MG63 (cell line): ENCODE measurements at places on chromosomes 6 and 20. TPM values are rescaled to one million over a fixed set of nuclear protein-coding genes. Genes with fewer than 3 reads are reported as not detected.

DNA sequence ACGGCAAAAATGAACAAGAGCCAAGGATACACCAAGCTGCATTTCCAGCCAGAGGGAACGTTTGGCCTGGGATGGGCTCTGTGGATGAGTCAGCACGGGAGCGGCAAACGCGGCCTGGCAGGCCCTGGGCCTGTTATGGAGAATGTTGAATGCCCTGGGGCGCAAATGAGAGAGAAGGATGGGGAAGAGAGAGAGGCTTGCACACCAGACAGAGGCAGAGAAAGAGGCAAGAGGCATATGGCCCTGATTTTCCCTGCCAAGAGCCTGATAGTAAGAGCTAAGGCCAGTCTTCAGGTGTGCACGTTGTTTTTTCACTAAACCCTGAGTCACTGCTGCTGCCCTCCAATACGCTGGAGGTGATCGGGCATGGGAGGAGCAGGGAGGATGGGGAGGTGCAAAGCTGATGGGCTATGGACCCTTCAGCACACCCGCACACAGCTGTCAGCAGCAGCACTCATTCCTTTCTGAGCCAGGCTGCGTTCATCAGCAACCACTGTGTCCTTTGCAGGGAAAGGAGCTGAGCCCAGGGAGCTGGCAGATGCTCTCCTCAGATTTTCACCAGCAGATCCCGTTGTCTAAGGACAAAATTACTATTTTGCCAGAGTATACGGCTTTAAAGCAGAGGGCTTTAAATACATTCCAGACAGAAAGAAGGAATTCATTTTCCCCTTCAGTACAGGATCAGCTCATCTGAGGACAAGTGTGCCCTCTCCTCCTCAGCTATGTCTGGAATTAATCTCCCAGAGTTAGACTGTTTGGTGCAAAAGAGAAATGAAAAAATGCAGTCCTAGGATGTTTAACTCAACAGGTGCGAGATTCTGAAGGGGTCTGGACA lies 61.7 kb upstream of the SLC22A23 start:
- peak; percentile 87 for DNase-seq

GRCh38 chr6:168414336-168415097 lies 26.5 kb upstream of the SMOC2 start:
- peak; percentile 79 for DNase-seq

- no peak for DNase-seq
These were observed 63.6 kb downstream of the GCLC start for GRCh38 chr6:53481323-53481722.

Gene NRSN1
- total RNA-seq = not detected in 2 replicates

- DNase-seq = no peak
These were observed 278.2 kb downstream of the CDC5L start for GRCh38 chr6:44665683-44666082.

GRCh38 chr6:147022041-147022440 lies 182.2 kb upstream of the STXBP5 start:
- DNase-seq = no peak

Gene CD83
- total RNA-seq = 0.89 and 2.2 TPM in 2 replicates

Gene FAM83C
- total RNA-seq = not detected in 2 replicates

- no peak for DNase-seq
These were observed 27.6 kb downstream of the HCK start for GRCh38 chr20:32079655-32080109.

Gene PLA2G7
- not detected in 2 replicates for total RNA-seq

GRCh38 chr6:161443848-161444247 lies 170.0 kb upstream of the AGPAT4 start:
- peak; percentile 90 for DNase-seq

- no peak for DNase-seq
These were observed 355.1 kb downstream of the HAO1 start for GRCh38 chr20:7585126-7585679.

Gene MDFI
- total RNA-seq = not detected in 2 replicates

Gene C4B
- 0.26 and 0.81 TPM in 2 replicates for total RNA-seq

DNA sequence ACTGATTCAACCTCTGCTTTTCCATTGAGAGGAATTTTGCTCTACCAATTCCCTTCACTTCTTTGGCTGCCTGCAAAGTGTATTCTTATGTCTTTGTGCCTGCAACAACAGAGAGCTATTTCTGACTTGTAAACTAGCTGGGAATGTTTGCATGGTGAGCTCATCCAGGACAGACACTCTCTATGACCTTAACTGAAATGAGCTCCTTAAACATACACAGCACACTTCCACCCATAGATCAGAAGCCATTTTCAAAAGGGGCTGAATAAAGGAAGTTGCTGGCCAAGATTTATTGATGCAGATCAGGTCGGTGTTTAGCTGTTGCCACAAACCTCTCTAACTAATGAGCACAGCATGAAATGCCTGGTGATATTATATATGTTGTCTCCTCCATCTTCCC lies 377.7 kb downstream of the BTBD9 start:
- peak; percentile 62 for DNase-seq

Gene CHRNA4
- total RNA-seq = not detected in 2 replicates

Gene TBX18
- 16.4 and 31.6 TPM in 2 replicates for total RNA-seq

Gene PRSS35
- 0.72 and 1.2 TPM in 2 replicates for total RNA-seq

DNA sequence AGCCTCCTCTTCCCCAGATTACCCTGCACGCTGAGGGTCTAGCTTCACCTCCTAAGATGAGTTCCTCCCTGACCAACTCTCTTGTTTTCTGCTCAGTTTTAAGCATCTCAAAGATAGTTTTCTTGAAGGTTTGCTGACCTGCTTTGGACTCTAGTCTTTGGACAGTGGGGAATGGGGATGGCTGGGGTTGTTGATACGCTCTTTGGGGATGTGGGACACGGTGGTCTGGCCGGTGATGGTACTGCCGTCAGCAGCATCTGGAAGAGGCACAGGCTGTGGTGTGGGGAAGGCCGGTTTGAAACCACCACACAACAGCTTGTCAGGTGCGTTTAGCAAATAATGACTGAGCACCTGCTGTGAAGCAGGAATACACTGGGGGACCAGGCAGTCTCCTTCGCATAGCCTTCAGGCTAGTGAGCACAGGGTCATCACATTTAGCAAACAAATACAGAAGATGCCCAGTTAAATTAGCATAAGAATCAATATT lies 94.1 kb downstream of the TMEM242 start:
- DNase-seq = no peak

DNA sequence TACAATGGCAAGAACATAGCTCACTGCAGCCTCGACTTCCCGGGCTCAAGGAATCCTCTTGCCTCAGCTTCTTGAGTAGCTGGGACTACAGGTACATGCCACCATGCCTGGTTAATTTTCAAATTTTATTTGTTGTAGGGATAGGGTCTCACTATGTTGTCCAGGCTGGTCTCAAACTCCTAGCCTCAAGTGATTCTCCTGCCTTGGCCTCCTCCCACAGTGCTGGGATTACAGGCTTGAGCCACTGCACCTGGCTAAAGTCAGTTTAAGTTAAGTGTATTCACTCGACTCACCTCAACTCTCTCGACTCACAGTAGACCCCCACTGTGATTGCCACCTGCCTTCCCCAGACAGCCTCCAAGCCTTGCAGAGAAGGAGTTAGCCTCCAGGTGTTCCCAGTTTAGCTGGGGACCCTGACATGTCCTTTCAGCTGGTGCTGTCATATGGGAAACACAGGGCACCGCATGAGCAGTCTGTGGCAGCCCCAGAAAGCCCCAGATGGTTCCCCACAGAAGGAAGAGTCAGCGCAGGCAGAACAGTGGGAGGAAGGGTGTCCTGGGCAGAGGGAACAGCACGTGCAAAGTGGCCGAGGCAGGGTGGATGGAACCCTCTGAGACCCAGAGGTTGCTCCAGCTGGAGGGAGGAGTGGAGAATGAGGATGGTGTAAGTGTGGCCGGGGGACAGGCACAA lies 40.4 kb downstream of the CEBPB start:
- DNase-seq = no peak

Gene RIMS4
- 0.39 and 2.9 TPM in 2 replicates for total RNA-seq

Gene COL10A1
- total RNA-seq = not detected in 2 replicates

Gene OR2B6
- total RNA-seq = not detected in 2 replicates

GRCh38 chr6:22295145-22295544 lies 1.7 kb downstream of the PRL start:
- no peak for DNase-seq

Gene HFE
- 7.7 and 9.1 TPM in 2 replicates for total RNA-seq

Gene GTSF1L
- not detected in 2 replicates for total RNA-seq

DNA sequence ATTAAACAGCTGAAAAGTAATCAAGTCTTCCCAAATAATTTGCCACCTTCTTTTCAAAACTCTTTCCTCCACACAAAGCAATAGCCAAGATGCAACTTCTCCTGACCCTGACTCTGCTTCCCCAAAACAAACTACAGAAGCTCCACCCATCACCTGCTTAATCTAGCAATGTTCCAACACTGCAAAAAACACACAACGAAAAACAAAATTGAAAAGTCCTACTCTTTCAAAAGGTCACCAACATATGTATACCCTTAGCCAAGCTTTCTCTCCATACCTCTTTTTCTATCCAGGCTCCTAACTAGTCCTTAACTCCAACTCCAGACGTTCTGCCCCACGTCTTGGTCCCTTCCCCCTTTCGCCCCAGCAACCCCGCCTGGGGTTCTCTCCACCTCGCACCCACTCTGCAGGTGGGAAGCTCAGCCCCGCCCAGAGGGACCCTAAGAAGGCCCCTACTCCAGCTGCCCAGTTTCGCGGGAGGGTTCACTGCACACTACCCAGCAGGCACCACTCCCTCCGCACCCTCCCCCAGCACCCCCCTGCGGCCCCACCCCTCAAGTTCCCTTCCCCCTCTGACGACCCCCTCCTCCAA lies 717 bp downstream of the CSNK2A1 start:
- peak; percentile 5 for DNase-seq

DNA sequence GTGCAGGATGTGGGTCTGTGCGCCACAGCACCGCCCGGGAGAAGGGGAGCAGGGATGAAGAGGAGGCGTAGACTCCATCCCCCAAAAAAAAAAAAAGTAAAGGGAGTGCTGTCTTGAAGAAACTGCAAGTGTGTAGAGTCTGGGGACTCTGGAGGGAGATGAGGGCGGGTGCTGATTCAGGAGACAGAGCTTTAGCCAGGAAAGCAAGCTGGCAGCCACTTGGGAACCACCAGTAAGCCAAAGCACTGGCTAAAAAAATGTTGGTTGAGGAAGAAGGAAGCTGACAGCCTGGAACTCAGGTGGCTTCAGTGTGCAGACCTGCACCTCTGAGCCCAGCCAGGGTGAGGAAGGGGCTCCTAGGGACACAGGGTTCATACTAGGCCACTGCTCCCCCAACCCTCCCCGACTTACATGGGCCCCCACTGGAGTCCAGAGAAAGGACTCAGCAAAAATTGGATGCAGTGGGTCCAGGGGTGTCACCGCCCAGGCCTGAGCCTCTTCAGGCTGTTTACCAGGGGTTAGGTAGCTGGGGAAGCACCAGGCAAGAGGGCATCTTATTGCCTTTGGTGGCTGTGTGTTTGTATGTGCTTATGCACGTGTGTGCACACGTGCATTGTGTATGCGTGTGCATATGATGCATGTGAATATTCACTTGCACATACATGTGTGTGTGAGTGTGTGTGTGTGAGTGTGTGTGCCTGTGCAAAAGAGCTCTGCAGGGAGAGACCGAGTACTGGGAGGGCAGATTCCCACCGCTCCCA lies 153.5 kb upstream of the MLN start:
- DNase-seq = no peak

Gene ETV7
- 0.82 TPM in 1 of 2 replicates, not detected in the other for total RNA-seq

DNA sequence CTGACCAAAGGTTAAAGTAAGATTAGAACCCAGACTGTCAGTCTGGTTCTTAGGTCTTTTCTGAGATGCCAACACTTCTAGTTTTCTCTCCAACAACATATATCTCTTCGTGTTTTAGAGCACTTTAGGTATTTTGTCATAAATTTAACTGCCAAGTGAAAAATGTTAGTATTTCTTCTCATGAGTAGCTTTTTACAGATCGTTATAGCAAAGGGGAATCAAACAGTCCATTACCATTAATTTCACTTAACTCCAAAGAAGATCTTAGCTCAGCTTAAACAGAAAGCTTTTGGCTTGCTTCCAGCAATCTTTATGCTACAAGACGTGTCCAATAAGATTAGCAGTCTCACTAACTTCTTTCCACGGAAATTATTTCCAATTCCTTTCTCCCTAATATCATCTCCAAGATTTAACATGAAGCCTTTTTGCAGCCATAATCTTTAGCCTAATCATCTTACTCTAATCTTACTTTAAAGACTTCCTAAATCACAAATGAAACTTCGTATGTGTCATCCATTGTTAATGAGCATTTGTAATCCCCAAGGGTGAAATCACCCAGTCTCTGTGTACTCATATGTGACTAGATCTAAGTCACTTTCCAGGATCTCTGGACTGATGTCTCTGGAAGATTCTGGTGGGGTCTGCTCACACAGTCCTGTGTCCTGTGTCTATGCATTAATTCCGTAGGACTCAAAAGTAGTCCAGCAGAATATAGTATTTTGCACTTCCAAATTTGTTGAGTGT lies 38.7 kb downstream of the MOXD1 start:
- DNase-seq = no peak

DNA sequence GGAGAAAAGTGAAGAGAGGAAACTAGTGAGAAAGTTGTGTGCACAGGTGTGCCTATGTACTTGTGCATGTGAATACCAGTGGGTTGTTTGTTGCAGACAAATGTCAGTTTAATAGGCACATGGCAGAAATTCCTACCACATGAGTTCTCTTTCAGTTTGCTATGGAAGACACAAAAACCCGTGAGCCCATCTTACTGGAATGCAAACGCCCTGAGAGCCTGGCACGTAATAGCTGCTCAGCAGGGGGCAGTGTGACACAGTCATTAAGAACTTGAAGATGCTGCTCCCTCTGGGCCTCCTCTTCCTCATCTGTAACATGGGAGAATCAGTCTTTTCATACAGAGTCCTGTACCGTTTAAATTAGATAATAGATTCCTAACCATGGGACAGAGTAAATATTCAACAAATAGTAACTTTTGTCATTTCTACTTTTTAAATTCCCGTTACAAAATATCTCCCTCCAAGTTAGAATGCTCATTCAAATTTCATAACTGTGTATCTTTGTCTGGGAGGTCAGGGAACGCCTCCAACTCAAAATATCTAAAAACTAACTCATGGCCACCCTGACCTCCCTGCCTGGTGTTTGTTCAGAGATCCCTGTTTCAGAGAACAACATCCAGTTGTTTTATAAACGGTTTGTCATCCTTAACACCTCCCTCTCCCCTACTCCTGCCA lies 802.9 kb downstream of the MAFB start:
- DNase-seq = peak; percentile 80

DNA sequence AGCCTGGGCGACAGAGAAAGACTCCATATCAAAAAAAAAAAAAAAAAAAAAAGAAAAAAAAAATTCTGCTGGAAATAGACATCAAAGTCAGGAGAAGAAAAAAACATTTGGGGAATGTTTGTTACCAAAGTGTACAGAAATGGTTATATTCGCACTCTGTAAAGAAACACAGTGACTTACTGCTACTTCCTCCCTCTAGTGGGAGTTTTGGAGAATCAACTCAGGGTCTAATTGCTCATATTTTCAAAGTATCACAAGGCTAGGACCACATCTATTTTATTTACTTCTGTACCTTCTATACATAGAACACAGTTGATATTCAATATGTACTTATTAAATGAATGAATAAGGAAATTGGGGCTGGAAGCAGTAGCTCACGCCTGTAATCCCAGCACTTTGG lies 24.4 kb downstream of the ARG1 start:
- DNase-seq = no peak

Gene B3GALT4
- total RNA-seq = 0.49 and 2.0 TPM in 2 replicates

Gene RNF182
- total RNA-seq = 0.23 and 0.42 TPM in 2 replicates

- no peak for DNase-seq
These were observed 70.2 kb upstream of the BEND3 start for GRCh38 chr6:107185391-107185970.
